Foreskin keratinocyte (primary cell): ENCODE measurements at places on chromosomes 11 and 22. TPM values are rescaled to one million over a fixed set of nuclear protein-coding genes. Genes with fewer than 3 reads are reported as not detected.

DNA sequence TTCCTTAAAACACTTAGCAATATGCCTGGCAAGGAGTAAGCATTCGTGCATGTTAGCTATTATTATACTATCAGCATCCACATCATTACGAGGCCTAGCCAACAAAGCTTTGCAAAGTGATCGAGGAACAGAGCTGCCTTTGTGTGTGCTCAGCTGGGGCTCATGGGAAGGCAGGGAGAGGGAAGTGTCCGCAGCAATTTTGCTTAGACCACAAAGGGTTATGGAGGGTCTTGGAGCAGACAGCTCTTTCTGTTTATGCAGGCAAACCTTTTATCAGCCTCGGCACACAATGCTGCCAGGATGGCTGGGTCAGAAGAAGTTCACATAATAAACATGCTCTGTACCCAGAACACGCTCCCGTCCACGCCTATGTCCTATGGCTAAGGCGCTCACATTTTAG is 10.9 kb upstream of the DKK3 start:
- no peak for DNase-seq

DNA sequence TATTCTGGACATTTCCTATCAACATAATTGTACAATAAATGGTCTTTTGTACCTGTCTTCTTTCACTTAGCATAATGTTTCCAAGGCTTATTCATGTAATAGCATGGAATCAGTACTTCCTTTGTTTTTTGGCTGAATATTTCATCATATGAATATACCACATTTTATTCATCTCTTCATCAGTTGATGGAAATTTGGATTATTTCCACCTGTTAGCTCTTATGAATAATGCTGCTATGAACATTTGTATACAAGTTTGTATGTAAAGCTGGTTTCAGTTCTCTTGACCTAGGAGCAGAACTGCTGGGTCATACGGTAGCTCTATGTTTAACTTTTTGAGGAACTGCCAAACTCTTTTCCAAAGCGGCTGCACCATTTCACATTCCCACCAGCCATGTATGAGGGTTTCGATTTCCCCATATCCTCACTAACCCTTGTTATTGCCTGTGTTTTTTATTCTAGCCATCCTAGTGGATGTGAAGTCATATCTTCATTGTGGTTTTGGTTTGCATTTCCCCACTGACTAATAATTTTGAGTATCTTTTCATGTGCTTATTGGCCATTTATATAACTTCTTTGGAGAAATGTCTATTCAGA is 20.9 kb downstream of the EXT2 start:
- DNase-seq, result no peak

GRCh38 chr11:45659818-45660160 is 5.6 kb downstream of the CHST1 start:
- DNase-seq, result no peak

GRCh38 chr11:17812865-17813187 is 78.2 kb downstream of the KCNC1 start:
- no peak for DNase-seq

DNA sequence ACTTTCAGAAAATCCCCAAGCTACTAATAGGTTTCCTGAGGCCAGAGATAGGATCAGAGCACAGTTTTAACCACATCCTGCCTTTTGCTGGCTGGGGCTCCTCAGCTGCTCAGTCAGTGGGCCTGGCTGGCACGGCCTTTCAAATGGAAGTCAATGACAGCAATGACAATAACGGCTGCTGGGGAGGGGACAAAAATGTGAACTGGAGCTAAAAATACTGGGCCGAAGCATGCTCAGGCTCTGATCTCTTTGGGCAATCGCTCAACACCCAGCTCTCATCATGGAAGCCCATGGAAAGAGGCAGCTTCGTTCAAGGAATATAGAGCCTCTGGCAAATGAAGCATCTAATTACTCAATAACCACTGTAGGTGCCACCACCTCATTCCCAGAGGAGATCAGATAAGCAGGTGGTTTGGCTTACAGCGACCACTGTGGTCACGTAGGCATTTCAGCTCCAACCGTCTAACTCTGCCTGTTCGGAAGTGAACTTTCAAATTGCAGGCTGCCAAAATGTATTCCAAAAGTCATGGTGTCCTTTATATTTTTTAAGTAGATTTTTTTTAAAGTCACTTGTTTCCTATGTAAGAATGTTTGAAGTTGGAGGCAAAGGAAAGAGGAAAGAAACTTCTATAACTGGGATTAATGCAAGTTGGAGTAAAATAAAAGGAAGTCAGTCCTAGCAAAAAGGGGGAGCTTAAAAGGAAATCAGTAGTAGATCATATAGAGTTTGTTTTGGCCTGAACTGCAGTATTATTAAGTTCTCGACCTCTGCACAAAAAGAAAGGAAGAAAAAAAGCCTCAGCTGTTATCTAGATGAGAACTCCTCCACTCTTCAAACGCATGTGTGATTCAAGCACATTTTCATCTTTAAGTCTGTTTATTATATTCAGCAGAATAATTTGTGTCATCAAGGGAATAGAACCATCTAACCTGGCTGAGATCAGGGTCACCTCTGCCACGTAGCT is 14.1 kb downstream of the WT1 start:
- no peak for DNase-seq

DNA sequence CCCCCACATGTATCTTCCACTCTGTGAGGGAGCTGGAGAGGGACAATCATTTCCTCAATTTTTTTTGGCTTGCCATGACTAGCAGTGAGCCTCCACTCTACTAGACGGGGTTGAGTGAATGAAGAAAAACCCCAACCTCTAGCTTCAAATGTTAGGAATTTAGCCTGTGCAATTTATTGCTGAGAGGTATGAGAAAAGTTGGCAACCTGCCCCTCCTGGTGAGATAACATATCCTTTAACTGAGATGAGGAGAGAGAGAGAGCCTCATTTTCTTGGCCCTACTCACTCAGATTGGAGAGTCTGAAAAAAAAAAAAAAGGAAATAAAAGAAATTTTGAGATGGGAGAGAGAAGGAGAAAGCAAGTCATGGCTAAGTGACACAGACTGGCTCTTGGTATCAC is 218.2 kb upstream of the CARD18 start:
- peak; percentile 45 for DNase-seq

DNA sequence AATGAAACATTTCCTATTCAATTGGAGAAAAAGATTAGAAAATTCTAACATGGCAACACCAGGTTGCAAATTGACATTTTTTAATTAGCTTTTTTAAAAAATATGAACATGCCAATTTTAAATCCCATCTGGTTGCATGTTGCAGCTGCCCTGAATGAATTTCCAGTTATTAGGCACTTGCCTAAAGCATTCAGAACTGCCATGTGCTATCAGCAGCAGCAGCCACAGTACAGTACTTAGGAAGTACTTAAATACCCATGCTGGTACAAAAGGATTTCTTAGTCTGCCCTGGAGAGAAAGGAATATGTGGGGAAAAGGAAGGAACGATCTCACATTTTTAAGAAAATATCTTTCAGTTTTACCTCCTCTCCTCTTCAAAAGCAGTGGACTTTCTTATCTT is 46.2 kb downstream of the FAM168A start:
- no peak for DNase-seq

DNA sequence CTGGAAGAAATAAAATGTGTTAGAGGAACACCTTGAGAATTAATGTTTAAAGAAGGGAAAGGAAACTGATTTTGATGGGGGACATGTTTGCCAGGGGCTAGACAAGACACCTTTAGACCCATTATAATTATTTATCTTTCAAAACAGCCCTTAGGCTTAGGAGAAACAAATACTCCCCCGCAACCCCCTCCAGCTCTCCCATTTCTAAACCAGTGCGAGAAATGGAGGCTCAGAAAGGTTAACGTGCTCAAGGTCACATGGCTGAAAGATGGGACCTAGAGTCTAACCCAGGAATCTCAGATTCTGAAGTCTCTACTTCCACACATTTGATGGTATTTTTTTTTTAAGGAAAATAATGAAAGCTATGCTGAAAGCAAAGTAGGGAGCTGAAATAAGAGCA is 18.0 kb downstream of the EHF start:
- DNase-seq, result no peak

DNA sequence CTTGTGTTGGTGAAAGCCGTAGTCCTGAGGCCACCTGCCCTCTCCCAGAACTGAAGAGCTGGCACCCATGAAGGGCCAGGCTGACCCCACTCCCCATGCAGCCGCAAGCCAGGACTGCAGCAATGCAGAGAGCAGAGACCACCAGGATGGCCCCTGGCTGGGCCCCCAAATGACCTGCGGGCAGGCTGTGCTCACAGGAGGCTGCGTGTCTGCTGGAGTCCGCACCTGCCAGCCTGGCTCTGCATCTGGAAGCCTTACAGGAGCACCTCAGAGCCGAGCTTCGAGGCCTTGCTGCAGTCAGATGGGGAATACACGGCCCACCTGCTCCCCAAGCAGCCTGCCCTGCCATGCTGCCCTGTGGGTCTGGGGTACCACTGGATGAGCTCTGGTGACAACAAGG is 1336.8 kb downstream of the TBC1D22A start:
- DNase-seq, result no peak

- DNase-seq, result no peak
Observed at GRCh38 chr22:23826510-23827350, 12.1 kb downstream of the DERL3 start.

DNA sequence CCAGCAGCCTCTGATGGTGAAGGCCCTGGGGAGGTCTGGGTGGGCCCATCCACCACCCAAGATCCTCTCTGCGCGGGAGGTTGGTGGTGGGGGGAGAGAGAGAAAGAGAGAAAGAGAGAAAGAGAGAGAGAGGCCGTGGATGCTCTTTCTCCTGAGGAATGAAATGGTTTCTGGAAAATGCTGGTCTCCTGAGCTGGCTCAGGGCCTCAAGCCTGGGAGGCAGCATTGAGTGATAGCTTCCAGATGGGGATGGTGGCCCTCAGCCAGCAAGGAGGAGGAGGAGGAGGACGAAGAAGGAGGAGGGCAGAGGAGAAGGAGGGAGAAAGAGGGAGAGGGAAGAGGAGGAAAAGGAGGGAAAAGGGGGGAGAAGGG is 4.6 kb downstream of the TSPAN32 start:
- DNase-seq, result no peak

GRCh38 chr11:14310679-14311078 is 48.3 kb downstream of the RRAS2 start:
- DNase-seq, result no peak

- DNase-seq, result no peak
Observed at GRCh38 chr22:43118024-43118849, 7.7 kb downstream of the BIK start.

DNA sequence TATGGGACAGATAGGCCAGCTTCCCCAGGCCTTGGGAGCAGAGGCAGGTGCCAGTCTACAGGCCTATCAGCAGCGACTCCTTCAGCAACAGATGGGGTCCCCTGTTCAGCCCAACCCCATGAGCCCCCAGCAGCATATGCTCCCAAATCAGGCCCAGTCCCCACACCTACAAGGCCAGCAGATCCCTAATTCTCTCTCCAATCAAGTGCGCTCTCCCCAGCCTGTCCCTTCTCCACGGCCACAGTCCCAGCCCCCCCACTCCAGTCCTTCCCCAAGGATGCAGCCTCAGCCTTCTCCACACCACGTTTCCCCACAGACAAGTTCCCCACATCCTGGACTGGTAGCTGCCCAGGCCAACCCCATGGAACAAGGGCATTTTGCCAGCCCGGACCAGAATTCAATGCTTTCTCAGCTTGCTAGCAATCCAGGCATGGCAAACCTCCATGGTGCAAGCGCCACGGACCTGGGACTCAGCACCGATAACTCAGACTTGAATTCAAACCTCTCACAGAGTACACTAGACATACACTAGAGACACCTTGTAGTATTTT is 26.6 kb upstream of the L3MBTL2 start:
- no peak for DNase-seq

GRCh38 chr11:75625991-75626888 is 42.6 kb downstream of the MAP6 start:
- peak; percentile 67 for DNase-seq

- no peak for DNase-seq
Observed at GRCh38 chr22:48740731-48741405, 1086.8 kb downstream of the BRD1 start.

- DNase-seq, result no peak
Observed at GRCh38 chr11:75810637-75811390, 4.2 kb upstream of the UVRAG start.

DNA sequence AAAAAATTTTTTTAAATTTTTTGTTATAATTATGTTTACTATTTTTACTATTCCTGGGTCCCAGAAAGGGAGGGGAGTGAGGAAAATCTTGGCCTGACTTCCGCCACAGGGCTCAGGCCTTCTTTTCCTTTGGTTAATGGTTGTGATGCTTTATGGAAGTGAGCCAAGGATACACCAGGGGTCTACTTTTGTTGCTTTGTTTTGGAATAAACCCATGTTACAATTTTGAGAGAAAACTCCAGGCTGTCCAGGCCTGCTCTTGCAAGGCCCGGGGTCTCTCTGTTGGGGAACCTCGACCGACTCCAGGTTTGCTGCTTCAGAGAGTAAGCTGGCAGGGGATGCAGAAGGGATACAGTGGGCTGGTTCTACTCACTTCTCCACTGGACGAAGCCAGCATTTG is 84.7 kb downstream of the ABTB2 start:
- no peak for DNase-seq

DNA sequence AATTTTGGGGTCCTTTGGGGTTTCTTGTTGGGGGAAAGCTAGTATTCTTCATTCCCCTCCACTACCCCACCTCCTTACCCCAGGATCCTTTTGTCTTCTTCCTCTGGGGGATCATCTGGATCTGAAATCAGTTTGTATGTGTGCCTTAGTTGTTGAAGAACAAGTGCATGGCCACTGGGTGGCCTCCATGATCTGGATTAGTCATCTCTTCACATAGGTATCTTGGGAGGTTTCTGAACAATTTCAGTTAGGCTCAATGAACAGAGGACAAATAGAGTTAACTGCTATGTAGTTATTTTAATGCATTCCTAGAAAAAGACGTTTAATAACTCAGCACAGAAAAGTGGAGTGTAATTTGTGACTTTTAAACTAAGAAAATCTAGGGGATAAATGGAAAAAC is 7.1 kb upstream of the VWA5A start:
- DNase-seq, result peak; percentile 10

GRCh38 chr11:103683576-103683975 is 352.9 kb upstream of the DDI1 start:
- DNase-seq, result no peak

DNA sequence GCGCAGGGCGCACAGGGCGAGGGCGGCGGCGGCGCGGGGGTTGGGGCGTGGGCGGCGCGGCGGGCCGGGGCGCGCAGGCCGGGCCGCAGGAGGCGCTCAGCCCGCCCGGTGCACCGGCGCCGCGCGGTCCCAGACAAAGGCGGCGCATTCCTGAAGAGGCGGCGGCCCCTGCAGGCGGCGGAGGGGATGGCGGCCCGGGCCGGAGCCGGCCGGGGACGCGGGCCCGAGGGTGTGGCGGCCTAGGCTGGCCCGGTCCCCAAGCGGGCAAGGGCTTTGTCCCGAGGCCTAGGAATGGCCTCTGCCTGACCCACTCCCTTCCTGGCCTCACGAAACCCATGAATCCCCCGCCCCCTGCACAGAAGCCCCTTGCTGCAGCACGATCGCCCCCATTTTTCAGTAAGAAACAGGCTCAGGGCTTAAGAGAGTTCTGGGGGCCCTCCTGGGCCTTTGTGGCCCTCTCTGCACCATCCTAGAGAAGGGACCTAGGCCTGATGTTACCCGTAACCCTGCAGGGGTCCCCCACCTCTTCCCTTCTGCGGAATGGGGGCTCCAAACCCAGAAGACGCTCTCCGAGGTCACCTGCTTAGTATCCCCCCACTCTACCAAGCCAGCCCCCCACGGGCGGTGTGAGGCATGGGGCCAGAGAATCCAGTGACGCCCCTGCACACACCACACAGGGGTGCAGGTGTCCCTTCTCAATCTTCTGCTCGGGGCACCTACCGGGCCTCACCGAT is at the start of gene RTN4R:
Gene RTN4R (minus strand): TSS at position 40 of the 734 bp plus-strand sequence. CDS start 226 bp downstream, outside the sequence.
- no peak for DNase-seq

The P2RY6 gene
- not detected in 2 replicates for total RNA-seq

The PRR14L gene
- total RNA-seq, result 20.6 and 23.1 TPM in 2 replicates

The C11orf16 gene
- total RNA-seq, result not detected in 2 replicates

The FAM227A gene
- total RNA-seq, result 0.46 and 1.5 TPM in 2 replicates

The SMTNL1 gene
- not detected in 2 replicates for total RNA-seq

The KLHL35 gene
- 0.25 and 0.95 TPM in 2 replicates for total RNA-seq
